ENCODE measurements at places on chromosomes 12 and 14.

DNA sequence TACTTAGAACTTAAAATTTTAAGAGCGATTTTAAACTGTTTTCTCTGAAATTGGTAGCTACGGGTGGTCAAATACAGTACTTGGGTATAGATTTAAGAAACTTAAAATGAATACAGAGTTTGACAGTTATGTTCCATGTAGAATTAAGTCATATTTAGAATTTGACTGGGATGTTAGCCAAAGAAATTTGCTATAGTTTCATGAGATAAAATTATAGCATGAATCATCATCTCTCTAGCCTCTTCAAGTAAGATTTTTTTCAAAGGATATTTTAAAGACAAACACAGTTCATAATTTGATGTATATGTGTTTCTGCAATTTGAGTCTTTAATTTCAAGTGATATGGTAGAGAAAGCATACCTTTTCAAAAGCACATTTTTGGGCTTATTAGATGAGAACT lies 41.0 kb downstream of the ZCRB1 start:
- no peak for DNase-seq

DNA sequence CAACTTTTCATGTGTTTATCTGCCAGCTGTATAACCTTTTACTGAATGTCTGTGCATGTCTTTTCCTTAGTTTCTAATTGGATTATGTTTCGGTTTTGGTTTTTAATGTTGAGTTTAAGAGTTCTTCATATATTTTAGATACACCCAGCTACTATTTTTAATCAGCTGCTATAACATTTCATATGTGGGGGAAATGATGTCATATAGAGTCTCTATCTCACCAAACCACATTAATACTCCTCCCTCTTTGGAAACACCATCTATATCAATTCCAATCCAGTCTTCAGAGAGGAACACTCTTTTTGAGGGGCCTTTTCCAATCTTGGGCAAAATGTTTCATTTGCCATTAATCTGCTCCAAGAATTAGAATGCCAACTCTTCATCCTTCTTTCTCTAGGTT lies 28.5 kb upstream of the GCH1 start:
- DNase-seq: no peak

DNA sequence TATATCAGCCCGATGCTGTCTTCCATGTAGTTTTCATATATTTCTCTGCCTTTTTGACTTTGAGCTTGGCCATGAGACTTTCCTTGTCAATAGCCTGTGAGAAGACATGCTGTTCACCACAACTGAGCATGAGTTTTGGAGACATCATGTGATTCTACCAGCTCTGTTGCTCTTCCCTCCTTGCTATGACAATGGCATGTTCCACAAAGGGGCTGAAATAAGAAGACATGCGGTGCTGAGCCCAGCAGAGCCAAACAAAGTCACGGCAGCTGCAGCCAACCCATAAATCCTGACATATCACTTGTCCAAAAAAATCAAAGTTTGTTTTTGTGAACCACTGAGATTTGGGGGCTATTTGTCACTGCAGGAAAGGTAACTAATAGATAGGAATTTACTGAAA lies 343.4 kb upstream of the KITLG start:
- no peak for DNase-seq

GRCh38 chr14:97687944-97688630 lies 890.9 kb downstream of the VRK1 start:
- no peak for DNase-seq

GRCh38 chr14:94483071-94483451 lies 7.1 kb upstream of the SERPINA9 start:
- no peak for DNase-seq

GRCh38 chr14:61388173-61388975 lies 67.0 kb downstream of the PRKCH start:
- peak; percentile 8 for DNase-seq

DNA sequence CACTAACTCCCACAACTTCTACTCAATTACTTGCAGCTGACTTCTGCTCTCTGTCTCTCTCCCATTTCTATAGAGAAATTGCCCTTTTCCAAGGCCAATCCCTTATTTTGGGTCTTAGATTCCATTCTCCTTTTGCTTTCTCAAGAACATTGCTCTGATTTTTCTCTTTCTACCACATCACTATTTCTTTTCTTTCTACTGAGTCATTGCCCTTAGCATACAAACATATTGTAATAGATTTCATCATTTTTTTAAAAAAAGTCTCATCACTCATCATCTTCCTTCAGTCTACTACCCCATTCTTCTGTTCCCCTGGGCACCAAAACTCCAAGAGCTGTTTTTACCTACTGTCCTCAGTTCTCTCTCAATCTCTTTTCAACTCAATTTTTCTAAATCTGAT lies 4.4 kb upstream of the KCNA1 start:
- DNase-seq: no peak

DNA sequence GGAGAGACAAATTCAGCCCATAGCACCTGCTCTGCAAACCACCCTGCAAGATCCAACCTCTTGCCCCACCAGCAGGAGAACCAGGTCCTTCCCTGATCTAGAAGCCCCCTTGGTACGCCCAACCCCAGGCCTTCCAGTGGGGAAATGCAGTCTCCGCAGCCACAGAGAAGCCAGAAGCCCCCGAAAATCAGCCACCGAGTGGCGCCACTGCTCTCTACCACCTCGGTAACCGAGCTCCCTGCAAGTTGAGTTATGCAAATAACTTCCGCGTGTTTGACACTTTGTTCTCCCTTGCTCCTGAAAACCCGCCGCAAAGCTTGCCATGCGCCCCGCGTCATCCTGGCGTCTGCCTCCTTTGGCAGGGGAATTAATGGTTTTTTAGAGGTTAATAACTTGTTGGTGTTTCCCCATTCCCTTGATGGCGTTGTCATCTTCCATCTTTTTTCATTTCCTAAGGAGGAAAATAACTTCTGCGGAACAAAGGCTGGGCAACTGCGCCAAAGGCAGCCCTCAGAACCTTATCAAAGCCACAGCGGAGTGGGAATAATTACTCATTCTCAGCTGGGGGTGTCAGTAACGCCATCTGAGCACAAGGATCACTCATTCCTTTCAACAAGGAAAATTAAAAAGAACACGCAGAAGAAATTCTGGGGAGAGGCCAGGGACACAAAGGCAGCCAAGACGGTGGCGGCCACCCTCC lies 60.4 kb downstream of the FZD10 start:
- peak; percentile 78 for DNase-seq

DNA sequence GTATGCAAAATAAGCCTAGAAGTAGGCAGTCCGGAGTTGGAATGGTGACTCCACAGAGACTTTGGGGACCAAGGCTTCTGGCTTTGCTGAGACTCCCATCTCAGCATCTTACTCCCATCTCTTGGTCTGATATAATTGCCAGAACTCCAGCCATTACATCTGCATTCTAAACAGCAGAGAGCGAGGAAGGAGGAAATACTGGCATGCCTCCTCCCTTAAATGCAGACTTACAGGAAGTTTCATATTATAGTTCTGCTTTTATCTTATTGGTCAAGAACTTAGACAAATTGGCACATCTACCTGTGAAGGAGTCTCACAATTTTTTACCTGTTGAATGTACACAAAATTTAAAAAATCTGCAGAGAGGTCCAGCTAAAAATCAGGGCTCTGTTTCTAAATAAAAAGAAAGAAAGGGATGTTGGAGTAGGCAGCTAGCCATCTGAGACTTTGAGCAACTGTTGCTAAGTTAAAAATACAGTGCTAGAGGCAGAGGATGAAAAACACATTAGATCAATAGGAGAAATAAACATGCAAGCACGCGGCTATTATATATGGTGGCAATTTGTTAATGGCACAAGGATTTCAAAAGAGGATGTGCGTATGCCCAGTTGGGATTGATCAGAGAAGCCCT lies 209.9 kb upstream of the HMGA2 start:
- no peak for DNase-seq

DNA sequence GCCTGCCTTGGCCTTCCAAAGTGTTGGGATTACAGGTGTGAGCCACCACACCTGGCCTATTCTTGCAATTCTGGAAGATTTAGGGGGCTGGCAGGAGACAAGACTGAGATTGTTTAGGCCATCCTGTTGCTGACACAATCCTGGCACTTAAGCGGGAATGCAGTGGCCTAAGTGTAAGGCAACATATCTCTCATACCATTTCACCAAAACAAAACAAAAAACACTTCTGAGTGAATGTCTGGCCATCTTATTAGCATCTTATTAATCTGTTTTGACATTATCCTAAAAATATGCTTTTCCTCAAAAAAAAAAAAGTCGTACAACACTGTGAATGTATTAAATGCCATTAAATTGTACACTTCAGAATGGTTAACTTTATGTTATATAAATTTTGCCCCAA lies 67.6 kb downstream of the DENND5B start:
- DNase-seq: no peak

GRCh38 chr12:14219156-14219555 lies 146.3 kb upstream of the ATF7IP start:
- DNase-seq: no peak

DNA sequence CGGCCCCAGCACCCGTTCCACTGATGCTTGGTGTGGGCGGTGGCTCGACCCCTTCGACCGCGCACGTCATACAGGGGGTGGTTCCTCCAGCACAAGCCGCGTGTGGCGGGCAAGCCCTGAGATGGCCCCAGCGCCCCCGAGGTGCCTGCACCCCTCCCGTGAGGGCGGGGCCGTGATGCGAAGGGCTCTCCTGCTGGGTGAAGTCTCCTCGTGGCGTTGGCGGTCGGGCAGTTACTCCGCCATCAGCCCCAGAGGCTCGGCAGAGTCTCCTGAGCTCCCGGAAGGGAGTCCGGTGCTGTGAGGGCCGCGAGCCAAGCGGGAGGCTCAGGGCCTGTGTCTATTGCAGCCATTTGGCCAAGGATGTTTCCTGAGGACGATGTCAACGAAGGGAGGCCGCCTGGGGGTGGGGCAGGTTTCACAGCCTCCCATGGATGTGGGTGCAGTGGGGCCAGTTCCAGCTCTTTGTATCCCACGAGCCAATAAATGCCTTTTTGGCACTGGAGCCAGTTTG lies 78.1 kb upstream of the GALNT9 start:
- no peak for DNase-seq

DNA sequence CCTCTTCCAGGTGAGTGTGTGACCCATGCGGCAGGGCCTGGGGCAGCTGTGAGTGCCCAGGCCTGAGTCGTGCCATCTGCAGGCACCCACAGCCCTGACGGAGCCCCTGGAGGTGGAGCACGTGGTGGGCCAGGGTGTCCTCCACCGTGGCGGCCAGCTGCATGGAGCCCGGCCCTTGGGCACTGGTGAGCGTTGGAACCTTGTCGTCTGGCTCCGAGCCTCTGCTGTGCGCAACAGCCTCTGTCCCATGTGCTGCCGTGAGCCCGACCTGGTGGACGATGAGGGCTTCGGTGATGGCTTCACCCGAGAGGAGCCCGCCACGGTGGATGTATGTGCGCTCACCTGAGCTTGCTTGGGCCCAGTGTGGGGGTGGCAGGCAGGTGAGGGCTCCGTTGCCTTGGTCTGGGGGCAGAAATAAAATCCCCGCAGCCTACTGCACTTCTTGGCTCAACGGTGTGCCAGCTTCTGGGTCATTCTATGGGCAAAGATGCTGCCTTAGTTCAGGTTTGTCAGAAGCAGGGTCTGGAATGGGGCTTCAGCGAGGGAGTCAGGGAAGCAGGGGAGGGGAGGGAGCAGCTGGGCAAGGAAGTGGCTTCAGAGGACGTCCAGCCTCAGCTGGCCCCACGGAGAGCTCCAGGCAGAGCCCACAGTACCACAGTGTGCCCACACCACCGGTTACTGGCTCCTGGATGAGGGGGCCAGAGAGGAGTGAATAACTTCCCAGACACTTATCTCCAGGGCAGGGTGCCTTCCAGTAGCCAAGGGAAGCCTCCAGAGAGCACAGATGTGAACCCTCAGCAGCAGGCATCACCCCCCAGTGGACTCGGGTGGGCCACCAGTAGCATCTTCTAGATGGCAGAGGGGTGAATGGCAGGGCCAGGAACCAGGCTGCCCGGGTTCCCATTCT lies 1.2 kb upstream of the ARL6IP4 start:
- no peak for DNase-seq

DNA sequence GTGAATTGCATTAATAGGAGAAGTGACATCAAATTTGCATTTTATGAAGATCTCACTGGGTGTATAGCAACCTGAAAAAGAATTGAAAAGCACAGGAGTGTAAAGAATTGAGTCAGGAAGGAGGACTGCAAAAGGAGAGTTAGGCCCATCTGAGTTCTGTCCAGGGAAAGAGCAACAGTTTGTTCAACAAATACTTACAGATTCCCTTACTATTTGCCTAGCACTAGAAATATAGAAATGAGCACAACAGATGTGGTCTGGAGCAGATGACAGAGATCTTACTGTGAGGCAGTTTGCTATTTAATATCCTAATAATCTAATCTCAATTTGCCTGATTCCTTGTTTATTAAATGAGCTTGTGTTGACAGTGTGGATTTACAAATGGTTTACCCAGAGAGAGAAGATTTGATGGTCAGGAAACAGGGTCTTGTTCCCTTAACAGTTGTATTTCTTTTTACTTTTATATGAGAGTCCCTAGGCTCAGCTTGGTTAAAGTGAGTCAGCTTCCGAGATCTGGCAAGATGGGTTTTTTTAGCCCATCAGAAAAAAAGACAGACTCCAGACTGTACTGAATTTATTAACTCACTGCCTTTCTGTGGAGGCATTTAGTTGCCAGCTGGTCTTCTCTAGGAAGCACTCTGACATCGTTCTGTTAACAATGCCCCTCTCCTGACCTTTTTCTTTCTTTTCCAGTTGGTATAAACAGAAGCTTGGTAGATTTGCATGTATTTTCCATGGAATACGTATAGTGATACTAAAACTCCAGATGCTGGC lies 229.7 kb downstream of the TTC6 start:
- DNase-seq: no peak

DNA sequence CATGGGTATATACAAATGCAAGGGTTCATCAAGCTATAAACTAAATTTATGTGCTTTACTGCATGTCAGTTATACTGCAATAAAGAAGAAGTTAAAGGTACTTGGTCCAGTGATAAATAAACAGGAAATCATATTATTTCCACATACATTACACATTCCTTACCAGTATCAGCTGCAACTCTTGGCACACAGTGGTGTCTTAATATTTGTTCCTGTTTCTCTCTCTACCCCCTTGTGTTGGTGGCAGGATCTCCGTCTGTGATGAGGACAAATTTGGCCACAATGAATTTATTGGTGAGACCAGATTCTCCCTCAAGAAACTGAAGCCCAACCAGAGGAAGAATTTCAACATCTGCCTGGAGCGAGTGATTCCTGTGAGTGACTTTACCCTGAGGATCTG lies 19.2 kb upstream of the OAS1 start:
- no peak for DNase-seq

DNA sequence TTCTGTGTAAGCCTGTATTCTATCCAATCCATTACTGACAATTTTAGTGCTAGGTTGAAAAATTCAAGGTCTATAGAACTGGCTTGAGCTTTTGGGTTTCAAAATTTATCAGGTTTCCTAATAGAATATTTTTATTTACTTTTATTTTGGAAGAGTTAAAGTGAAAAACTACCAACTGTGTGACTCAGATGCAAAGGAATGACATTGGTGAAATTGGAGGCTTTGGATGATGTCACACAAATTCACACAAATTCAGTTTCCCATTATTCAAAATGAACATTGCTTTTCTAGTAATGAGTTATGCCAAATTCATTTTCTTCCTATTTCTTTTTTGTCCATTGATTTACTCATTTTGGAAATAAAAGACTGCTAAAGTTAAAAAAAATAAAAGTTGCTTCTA lies 186.9 kb downstream of the ALX1 start:
- no peak for DNase-seq

Data from mesendoderm (in vitro differentiated cells).